ENCODE measurements at places on chromosomes 5 and 9.

- no peaks in the 10 kb centered on the region for H3K36me3 ChIP-seq
- H3K27me3 ChIP-seq, result no peaks in the 10 kb centered on the region
- H3K4me1 ChIP-seq, result peaks cover 7% of the 10 kb centered on the region
- no peak for DNase-seq
Observed at GRCh38 chr5:103424453-103425205, 138.0 kb downstream of the NUDT12 start.

DNA sequence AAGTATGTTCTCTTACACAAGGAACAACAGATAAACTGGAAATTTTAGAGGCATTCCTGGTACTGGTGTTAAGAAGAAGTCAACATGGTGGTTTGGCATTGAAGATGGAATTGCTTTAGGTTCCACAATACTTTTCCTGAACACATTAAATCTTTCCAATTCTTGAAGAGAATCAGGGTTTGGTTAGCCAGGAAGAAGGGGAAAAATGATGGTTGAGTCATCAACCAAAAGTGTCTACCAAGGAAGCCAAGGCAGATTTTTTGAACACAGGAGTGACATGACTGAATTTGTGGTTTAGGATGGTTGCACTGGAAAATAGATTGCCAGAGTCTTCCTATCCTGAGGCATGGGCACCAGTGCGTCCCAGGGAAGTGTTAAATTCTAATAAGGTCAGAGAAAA, 433.4 kb downstream of the TMEM38B start:
- no peak overlapping the region for H3K4me3 ChIP-seq
- no peaks in the 10 kb centered on the region for H3K4me1 ChIP-seq
- DNase-seq, result no peak
- peaks cover 4% of the 10 kb centered on the region for H3K27me3 ChIP-seq

GRCh38 chr9:129610473-129611306, 10.2 kb downstream of the C9orf50 start:
- peak; percentile 88 for DNase-seq
- peaks cover 54% of the 10 kb centered on the region for H3K4me1 ChIP-seq
- H3K27me3 ChIP-seq, result peaks cover 9% of the 10 kb centered on the region
- H3K27ac ChIP-seq, result no peak overlapping the region
- H3K4me3 ChIP-seq, result peak overlapping the region; percentile 71
- no peaks in the 10 kb centered on the region for H3K36me3 ChIP-seq

DNA sequence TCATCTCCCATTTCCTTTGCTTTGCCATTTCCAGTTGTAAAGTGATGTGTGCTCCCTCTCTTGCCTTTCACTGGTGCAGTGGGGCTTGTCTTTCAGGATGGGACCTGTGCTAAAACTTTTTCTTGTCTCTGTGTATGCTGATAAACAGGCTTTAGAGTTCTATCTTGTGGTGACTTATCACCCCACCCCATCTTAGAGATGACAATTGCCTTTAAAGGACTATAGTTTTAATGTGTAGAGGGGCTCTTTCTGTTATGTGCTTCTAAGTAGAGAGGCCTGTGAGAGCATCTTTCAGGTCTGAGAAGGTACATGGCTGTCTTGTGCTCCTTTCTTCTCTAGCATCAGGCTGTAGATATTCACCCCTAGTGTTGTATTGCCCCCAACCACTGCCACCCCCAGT, 21.9 kb downstream of the MAN2A1 start:
- H3K27ac ChIP-seq, result peak overlapping the region; percentile 53
- H3K4me3 ChIP-seq, result no peak overlapping the region
- peaks cover 53% of the 10 kb centered on the region for H3K36me3 ChIP-seq
- H3K27me3 ChIP-seq, result peaks cover 3% of the 10 kb centered on the region
- no peaks in the 10 kb centered on the region for H3K4me1 ChIP-seq

GRCh38 chr5:167578977-167579692, 712.3 kb upstream of the WWC1 start:
- no peak overlapping the region for H3K27ac ChIP-seq
- no peaks in the 10 kb centered on the region for H3K36me3 ChIP-seq
- DNase-seq, result no peak
- peaks cover 16% of the 10 kb centered on the region for H3K27me3 ChIP-seq

- H3K36me3 ChIP-seq, result peaks cover 13% of the 10 kb centered on the region
- H3K4me3 ChIP-seq, result no peak overlapping the region
- no peak overlapping the region for H3K27ac ChIP-seq
- H3K4me1 ChIP-seq, result peaks cover 6% of the 10 kb centered on the region
Observed at GRCh38 chr5:124613273-124613953, 133.0 kb downstream of the ZNF608 start.

- H3K4me1 ChIP-seq, result peaks cover 12% of the 10 kb centered on the region
- peaks cover 5% of the 10 kb centered on the region for H3K36me3 ChIP-seq
- no peak for DNase-seq
- no peak overlapping the region for H3K4me3 ChIP-seq
- H3K27ac ChIP-seq, result no peak overlapping the region
Observed at GRCh38 chr5:125450771-125451170, 704.3 kb upstream of the ZNF608 start.

DNA sequence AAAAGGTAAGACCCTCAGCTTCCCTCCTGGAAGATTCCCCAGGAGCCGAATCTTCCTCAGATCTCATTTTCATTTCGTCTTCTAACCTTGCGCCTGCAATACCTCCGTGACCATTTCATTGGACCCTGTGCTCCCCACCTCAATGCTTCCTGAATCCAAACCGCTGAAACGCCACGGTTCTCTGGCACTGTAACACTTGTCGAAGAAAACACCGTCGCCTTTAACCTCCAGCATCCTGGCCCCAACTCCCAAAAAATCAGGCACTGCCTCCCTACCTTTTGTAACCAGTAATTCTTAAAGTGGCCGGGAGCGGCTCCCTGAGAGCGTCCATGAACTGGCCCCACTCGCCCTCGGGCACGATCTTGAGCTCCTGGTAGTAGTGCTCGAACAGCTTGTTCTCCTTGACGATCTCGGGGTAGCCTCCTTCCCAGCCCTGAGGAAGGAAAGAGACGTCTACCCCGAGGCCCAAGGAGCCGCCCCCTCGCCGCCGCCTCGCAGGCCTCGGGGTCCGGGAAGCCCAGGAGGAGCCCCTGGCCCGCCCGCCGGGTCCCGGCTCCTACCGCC, 438 bp downstream of the NSUN2 start:
- peak overlapping the region; percentile 99 for H3K4me3 ChIP-seq
- H3K27me3 ChIP-seq, result peaks cover 3% of the 10 kb centered on the region
- H3K4me1 ChIP-seq, result peaks cover 34% of the 10 kb centered on the region
- no peak for DNase-seq
- peak overlapping the region; percentile 93 for H3K27ac ChIP-seq
